ENCODE measurements at places on chromosomes 4 and X.
A peak's percentile ranks its signal among the peaks of the same experiment; 100 is the strongest.

DNA sequence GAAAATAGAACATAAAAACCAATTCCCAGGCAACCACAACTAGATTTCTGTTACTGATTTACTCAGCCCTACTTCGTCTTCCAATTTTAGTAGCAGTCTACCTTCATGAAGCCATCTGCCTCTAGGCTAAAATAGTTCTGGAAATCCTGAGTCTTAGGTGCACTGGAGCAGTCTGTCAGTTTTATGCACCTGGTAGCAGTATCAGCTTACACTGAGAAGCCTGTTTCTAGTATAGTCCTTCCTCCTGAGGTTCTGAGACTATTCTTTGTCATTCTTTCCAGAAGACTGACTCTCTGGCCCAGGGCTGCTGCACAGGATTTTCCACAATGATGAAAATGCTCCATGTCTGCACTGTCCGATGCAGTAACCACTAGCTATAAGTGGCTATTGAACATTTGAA is 16.9 kb upstream of the HPRT1 start:
- DNase-seq: no peak

- DNase-seq: no peak
Observed at GRCh38 chr4:185809121-185809520, 2.9 kb downstream of the SORBS2 start.

GRCh38 chrX:672931-673330 is 42.3 kb downstream of the SHOX start:
- DNase-seq: no peak

- no peak for DNase-seq
Observed at GRCh38 chr4:141132709-141133145, 542 bp downstream of the RNF150 start.

GRCh38 chr4:94595880-94596483 is 144.2 kb downstream of the PDLIM5 start:
- DNase-seq: peak; percentile 76

DNA sequence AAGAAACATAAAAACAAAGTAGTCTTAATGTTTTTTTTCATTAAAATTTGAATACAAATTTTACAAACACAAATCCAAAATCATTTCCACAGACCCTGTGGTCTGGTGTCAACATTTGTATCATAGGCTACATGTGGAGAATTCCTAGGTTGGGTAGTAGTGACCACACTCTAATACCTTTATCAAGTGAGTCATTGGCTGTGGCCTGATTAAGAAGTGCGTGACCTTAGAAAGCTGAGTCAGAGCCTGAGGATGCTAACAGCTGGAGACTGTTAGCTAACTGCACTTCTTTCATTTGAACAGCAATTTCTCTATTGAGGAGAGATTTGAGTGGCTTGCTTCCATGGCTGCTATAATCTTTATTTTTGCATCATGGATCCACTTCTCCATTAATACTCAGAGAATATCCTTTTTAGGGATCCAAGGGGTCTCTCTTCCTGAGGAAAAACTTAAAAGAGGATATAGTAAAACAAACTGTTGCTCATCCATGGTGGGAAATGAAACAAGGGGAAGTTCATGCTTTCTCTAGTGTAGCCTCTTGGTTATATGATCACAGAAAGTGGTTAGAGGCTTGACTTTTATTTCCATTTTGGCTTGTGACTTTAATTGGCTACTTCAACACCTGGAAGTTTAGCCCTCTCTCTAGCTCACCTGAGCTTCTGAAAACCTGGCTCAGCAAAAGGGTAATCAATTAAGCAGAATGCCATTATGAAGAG is 335.8 kb downstream of the PABPC4L start:
- peak; percentile 58 for DNase-seq

- DNase-seq: peak; percentile 68
Observed at GRCh38 chrX:24150051-24150790, 692 bp downstream of the ZFX start.

GRCh38 chr4:17562157-17562556 is 14.8 kb upstream of the LAP3 start:
- DNase-seq: no peak

DNA sequence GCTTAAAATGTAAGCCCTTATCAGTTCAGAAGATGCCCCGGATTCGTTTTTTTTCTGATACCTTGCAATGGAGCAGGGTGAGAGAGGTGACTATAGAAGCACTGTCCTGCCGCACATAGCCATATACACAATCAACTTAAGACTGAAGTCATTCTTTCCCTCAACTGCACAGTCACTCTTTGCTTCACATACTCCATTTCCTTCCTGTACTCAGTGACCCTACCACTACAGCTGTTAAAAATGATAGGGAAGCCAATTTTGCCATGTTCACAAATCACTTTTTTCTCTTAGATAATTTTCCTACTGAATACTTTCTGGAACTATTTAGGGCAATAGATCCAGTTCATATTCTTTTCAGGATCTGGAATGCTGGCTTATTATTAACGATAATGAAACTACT is 300.0 kb downstream of the ANK2 start:
- DNase-seq: peak; percentile 86

GRCh38 chr4:4480685-4481398 is 61.0 kb downstream of the STX18 start:
- DNase-seq: peak; percentile 13

DNA sequence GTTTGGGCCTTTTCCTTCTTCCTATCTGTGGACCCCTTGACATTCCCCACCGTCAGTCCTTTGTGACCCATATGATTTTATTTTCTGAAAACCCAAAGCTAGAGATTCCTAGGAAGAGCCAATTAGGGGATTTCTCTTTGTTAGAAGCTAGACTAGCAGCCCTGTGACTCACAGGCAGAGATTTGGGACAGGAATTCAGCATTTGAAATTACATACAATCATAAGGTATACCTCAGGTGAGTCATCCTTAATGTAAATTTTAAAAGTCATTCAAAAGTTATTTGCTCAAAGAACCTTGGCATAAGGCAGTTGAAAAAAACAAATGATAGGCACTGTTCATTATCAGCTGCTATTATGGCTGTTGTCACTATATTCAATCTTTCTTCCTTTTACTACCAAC is 40.6 kb downstream of the USP26 start:
- no peak for DNase-seq

DNA sequence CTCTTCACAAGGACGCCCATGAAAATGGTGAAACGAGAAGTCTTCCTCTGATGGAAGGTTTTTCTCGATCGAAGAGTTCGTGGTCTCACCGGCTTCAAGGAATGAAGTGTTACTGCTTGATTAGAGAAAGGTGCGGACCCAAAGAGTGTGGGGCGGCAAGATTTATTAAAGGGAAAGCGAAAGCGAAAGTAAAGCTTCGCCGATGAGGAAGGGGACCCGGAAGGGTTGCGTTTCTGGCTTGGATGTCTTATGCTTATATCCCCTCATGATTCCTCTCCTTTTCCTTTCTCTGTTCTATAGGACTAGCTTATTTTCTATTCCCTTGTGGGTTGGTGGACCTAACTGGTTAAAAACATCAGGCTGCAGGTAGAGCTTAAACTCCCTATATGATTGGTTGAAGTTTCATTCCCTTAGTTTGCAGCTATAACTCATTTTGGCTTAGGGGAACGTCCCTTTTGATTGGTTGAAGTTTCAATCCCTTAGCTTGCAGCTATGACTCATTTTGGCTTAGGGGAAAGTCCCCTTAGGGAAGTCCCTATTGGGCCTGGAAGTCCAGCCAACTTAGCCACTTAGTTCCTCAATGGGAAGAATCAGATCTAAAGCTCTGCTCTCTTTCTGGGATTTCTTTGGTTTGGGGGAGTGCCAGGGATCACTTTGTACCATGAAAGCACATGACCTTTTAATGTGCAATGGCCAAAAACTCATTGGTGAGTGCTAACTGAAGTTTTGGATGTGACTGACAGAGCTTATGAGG is 1025.0 kb upstream of the PCDH10 start:
- peak; percentile 1 for DNase-seq

- DNase-seq: peak; percentile 66
Observed at GRCh38 chrX:2662586-2662985, 28.5 kb upstream of the CD99 start.

DNA sequence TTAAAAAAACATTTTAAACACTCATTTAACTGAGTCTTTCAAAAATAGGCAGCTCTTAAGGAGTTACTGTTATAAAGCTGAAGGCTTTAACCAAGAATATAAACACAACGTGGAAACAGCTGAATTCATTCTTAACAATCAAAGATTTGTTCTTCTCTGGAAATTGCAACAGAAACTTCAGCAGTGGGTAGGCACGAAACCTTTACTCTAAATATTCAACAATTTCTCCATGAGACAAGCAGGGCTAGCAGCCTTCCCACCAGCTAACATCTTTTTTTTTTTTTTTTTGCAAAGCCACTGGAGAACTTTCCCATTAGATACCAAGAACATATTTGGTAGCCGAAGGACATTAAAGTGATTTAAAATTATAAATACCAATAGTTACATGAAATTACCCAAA is 78.2 kb upstream of the PRSS48 start:
- DNase-seq: no peak

All from endothelial cell of umbilical vein (primary cell).